ENCODE measurements at places on chromosomes 4 and X. TPM values are rescaled to one million over a fixed set of nuclear protein-coding genes. Genes with fewer than 3 reads are reported as not detected.

DNA sequence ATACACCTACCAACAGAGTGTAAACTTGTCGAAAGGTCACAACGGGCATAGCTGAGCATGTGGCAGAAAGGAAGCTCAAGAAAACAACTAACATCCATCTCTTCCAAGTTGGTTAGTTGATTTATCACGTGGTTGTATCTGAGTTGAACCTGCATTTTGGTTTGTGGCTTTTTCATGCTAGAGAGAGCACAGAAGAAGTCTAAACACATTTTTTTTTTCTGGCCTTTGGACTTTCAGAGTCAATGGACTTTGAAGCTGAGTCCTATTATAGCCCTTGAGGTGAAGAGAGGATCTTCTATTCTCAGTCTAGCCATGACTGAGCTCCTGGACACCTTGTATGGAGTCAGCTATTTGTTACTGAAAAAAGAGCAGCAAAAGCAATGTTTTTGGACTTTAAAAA, 150.6 kb upstream of the TRPC5 start:
- H3K36me3 ChIP-seq: no peaks in the 10 kb centered on the region
- no peak overlapping the region for H3K4me3 ChIP-seq
- DNase-seq: no peak
- H3K27ac ChIP-seq: no peak overlapping the region

DNA sequence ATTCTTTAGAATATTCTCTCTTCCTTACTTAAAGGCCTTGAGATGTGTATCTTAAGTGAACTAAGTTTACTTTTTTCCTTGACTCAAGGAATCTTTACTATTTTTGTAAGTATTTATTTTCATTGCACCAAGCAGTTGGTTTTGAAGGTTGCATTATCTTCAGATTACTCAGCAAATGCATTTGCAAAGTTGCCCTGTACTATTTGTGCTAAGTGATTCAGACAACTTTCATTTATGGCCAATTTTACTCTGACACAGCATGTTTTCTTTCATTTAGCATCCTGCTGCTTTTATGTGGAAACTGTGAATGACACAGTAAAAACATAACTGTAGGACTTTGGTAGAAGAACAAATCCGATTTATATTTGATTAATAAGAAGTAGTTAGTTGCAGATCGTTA, 191.0 kb downstream of the CCSER1 start:
- H3K36me3 ChIP-seq: no peaks in the 10 kb centered on the region
- no peaks in the 10 kb centered on the region for H3K27me3 ChIP-seq
- no peak for DNase-seq
- H3K4me1 ChIP-seq: no peaks in the 10 kb centered on the region
- no peak overlapping the region for H3K4me3 ChIP-seq
- no peak overlapping the region for H3K27ac ChIP-seq

GRCh38 chr4:102817613-102818268, 9.6 kb downstream of the UBE2D3 start:
- no peak overlapping the region for H3K4me3 ChIP-seq
- H3K27ac ChIP-seq: no peak overlapping the region
- H3K4me1 ChIP-seq: peaks cover 11% of the 10 kb centered on the region
- DNase-seq: no peak
- no peaks in the 10 kb centered on the region for H3K27me3 ChIP-seq
- no peaks in the 10 kb centered on the region for H3K36me3 ChIP-seq

DNA sequence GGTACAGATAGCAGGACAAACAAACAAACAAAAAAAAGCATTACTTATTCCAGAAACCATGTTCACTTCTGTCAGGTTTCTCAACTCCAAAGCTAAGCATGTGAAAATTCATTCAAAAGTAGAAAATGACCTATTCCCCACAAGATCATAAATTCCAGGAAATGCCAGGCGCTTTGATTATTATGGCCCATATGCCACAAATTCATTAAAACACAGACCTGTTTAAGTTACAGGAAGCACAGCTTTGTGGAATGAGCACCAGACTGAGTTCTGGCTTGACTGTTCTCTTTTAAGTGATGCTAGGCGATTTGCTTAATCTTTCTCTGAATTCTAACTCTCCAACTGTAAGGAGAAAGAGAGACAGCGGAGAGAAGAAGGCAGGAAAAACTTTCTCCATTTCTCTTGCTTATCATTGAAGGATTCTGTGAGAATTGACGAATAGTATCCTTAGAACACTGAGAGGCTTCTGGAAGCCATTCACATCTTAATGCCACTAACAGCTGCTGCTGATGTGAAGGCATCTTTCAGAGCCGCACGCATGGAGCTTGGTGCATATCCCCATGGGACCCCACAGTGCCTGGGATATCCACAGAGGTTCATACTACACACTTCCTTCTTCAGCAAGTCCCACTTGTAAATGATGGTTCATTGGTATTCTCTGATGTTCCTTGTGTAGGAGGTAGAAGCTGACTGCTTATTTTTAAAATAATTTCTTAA, 138.0 kb downstream of the ZNF674 start:
- no peak overlapping the region for H3K27ac ChIP-seq
- H3K27me3 ChIP-seq: no peaks in the 10 kb centered on the region
- H3K4me3 ChIP-seq: no peak overlapping the region
- DNase-seq: no peak

DNA sequence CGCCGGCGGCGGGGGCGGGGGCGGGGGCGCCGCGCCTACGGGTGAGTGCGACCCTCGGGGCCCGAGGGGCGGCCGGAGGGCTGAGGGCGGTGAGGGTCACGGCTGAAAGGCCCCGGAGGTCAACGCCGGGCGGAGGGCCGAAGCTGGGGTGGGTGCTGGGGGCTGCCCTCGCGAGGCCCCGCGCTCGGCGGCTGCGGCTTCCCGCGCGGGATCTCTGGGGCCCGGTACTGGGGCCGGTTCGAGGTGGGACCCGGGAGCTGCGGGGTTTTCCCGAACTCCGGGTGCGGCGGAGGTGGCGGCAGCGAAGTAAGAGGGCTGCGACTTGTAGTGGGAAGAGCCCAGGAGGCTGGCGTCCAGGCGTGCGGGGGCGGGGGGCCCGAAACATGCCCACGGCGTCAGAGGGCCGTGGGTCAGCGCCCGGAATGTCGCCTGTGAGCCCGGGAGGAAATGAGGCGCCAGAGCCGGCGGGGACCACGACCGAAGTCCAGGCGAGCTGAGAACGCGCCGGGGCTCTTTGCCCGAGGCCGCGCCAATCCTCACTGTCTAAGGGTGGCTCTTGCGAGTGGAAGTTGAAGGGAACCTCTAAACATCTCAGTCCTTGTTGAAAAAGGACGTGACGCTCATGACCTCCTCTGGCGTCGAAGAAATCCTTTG, 407 bp downstream of the IL13RA1 start:
- H3K36me3 ChIP-seq: no peaks in the 10 kb centered on the region
- DNase-seq: peak; percentile 25
- peak overlapping the region; percentile 87 for H3K27ac ChIP-seq
- H3K4me3 ChIP-seq: peak overlapping the region; percentile 70
- H3K4me1 ChIP-seq: no peaks in the 10 kb centered on the region
- no peaks in the 10 kb centered on the region for H3K27me3 ChIP-seq

DNA sequence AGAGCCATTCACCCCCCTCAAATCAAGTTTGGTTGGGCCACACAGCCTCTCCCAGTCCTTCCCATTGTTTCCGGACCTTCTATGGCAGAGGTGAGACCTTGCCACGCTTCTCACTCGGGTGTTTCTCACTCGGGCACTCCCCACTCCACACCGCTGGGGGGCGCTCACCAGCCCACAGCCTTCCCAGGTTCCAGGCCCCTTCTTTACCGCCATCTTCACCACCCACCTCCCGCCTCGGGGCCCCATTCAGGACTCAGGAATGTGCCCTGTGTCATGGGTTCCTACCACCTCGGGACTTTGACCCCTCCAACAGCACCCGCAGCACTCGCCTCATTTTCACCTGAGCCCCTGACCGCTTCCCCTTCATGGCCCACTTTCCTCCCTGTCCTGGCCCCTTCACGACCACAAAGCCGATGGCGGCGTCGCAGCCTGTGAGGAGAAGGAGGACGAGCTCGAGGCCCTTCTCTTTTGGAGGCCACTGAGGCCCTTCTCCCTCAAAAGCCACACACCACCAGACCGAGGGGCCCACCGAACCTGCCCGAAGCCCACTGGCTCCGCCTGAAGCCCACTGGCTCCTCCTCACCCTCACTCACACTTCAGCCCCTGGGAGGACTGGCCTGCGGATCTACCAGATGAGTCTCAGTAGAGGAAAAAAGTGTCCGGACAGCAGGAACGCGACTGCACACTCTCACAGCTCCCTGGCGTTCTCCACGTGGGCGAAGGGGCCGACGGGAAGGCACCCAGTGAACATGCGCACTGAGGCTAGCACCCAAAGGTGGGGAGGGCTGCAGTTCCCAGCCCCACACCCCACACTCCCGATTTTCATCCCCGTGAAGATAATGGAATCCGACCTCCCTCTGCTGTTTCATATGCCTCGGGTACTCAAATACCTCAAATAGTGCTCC, at the start of gene PAGE1:
PAGE1 (minus strand) TSS at position 709 of the 905 bp plus-strand sequence. CDS start 1,214 bp downstream, outside the sequence.
- H3K4me3 ChIP-seq: no peak within 1 kb of the TSS
- no peak for DNase-seq
- H3K4me1 ChIP-seq: no peaks in the 10 kb centered on the region
- no peaks in the 10 kb centered on the region for H3K36me3 ChIP-seq
- no peaks in the 10 kb centered on the region for H3K27me3 ChIP-seq
- no peak within 1 kb of the TSS for H3K27ac ChIP-seq

- H3K27me3 ChIP-seq: no peaks in the 10 kb centered on the region
- H3K4me1 ChIP-seq: no peaks in the 10 kb centered on the region
- no peaks in the 10 kb centered on the region for H3K36me3 ChIP-seq
- no peak for DNase-seq
These were observed 24.1 kb downstream of the CT45A1 start for GRCh38 chrX:135737366-135738071.

DNA sequence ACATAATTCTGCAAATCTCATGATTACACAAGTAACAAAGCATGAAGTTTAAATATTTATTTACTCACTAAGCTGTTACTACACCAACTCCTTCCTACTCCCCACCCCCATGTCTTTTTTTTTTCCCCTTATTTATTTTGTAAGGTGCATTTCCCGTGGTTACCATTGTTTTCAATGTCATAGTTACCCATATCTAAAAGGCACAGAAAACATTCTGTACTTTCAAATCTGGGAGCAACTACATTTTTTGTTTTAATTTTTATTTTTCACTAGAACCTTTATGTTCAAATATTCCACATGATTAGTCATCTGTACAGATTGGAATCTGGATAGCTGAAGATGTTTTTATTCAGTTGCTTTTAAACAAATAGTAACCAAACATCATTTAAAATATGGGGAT, 62.8 kb downstream of the PPP3CA start:
- no peak overlapping the region for H3K27ac ChIP-seq
- H3K4me3 ChIP-seq: no peak overlapping the region
- no peaks in the 10 kb centered on the region for H3K36me3 ChIP-seq
- H3K4me1 ChIP-seq: no peaks in the 10 kb centered on the region

DNA sequence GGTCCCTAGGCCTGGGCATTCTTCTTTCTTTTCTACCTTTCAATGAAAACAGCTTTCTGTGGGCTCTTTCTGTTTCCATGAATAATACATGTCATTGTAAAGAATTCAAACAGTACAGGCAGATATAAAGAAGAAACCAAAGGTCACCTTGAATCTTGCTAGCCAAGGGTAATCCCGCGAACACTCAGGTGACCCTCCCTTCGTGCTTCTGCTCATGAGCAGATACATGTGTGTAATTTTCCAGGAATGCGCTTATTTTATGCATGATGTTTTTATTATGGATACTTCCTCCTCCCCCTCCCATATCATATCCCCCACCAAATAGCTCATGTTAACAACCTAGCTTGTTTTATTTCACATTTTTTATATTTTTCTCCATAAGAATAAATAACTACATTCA, 9.6 kb upstream of the JAKMIP1 start:
- no peaks in the 10 kb centered on the region for H3K27me3 ChIP-seq
- H3K36me3 ChIP-seq: no peaks in the 10 kb centered on the region
- no peak overlapping the region for H3K27ac ChIP-seq
- DNase-seq: no peak

DNA sequence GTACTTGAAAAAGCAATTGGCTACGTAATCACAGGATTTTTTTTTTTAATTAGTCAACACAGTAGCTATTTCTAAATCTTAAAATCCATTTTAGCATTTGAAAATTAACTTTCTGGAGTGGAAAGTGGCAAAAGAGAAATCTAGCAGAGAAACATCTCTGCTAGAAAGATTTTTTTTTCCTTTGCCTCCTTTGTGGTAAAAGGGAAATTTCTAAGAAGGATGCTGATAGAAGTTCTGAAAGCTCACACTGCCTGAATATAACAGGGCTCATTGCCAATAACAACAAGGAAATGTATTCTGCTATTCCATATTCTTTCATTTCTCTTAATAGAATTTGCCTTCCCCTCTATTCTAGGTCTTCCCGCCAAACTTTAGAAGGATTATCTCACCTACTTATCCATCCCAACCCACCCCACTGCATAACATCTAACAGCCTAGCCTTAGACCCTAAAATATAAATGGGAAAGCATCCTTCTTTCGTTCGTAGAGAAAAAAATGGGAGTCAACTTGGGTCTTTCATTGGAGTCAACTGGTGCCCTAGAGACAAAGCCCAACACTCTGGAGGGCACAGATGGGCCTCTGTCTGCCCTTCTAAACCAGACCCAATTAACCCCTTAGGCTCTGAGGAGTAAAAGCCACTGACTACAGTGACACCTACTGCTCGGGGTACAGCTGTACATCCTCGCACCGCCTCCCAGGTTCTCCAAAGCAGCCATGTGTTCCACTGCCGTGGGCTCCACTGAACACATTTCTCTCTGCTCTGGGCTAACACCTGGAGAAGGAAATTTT, 103.9 kb downstream of the MAML3 start:
- peak overlapping the region; percentile 88 for H3K27ac ChIP-seq
- no peaks in the 10 kb centered on the region for H3K27me3 ChIP-seq

The MUC7 gene
- total RNA-seq: not detected

The FAM47A gene
- total RNA-seq: not detected

The NCAPG gene
- not detected for total RNA-seq

The CLDN22 gene
- 3.5 TPM for total RNA-seq

Measured in uterus (tissue), 4 donors.